Placental epithelial cell (primary cell): ENCODE measurements at places on chromosomes 11 and 22. TPM values are rescaled to one million over a fixed set of nuclear protein-coding genes. Genes with fewer than 3 reads are reported as not detected.

ANGPTL5 gene
- total RNA-seq: under 0.01 TPM in 1 of 2 replicates, not detected in the other

RNF169 gene
- total RNA-seq: 18.8 and 25.7 TPM in 2 replicates

SSH3 gene
- total RNA-seq: 41.2 and 67.5 TPM in 2 replicates

LMNTD2 gene
- total RNA-seq: 3.3 and 10.6 TPM in 2 replicates

PDE3B gene
- total RNA-seq: under 0.01 and 0.11 TPM in 2 replicates

SAA1 gene
- total RNA-seq: not detected in 2 replicates

PARVA gene
- 27.9 and 46.0 TPM in 2 replicates for total RNA-seq

MFRP gene
- not detected in 2 replicates for total RNA-seq

DRD2 gene
- total RNA-seq: not detected in 2 replicates

OSM gene
- not detected in 2 replicates for total RNA-seq

KDM4E gene
- total RNA-seq: not detected in 2 replicates

GLYATL1 gene
- 0.76 TPM in 1 of 2 replicates, not detected in the other for total RNA-seq

PAMR1 gene
- 0.11 and 0.79 TPM in 2 replicates for total RNA-seq

ACRV1 gene
- not detected in 2 replicates for total RNA-seq

MPPED1 gene
- not detected in 2 replicates for total RNA-seq

XKR3 gene
- not detected in 2 replicates for total RNA-seq

PRRG4 gene
- total RNA-seq: 4.9 and 9.4 TPM in 2 replicates

CDC42EP1 gene
- total RNA-seq: 14.9 and 15.7 TPM in 2 replicates

OR52I2 gene
- not detected in 2 replicates for total RNA-seq

SPI1 gene
- total RNA-seq: not detected in 2 replicates

OR10A2 gene
- not detected in 2 replicates for total RNA-seq

OR52W1 gene
- total RNA-seq: not detected in 2 replicates

RAB1B gene
- 75.4 and 129 TPM in 2 replicates for total RNA-seq

TENM4 gene
- 1.2 and 6.8 TPM in 2 replicates for total RNA-seq

SLC7A4 gene
- not detected in 2 replicates for total RNA-seq

CCDC89 gene
- total RNA-seq: 7.0 and 12.6 TPM in 2 replicates

CASP1 gene
- 0.22 TPM in 1 of 2 replicates, not detected in the other for total RNA-seq

PPP1R14B gene
- 118 and 386 TPM in 2 replicates for total RNA-seq

LRRC4C gene
- total RNA-seq: under 0.01 TPM in 1 of 2 replicates, not detected in the other

PRSS23 gene
- 249 and 620 TPM in 2 replicates for total RNA-seq

TRIM51 gene
- total RNA-seq: not detected in 2 replicates

FHIP1B gene
- total RNA-seq: 22.0 and 25.4 TPM in 2 replicates

AMOTL1 gene
- 145 and 237 TPM in 2 replicates for total RNA-seq

MMP1 gene
- total RNA-seq: 0.39 and 0.43 TPM in 2 replicates

BTBD18 gene
- not detected in 2 replicates for total RNA-seq

KCNE3 gene
- 0.22 and 0.79 TPM in 2 replicates for total RNA-seq

GRM5 gene
- total RNA-seq: not detected in 2 replicates

TRMU gene
- 19.2 and 30.6 TPM in 2 replicates for total RNA-seq

CHRDL2 gene
- total RNA-seq: not detected in 2 replicates

OR8B12 gene
- total RNA-seq: not detected in 2 replicates

PATZ1 gene
- 22.3 and 30.2 TPM in 2 replicates for total RNA-seq

MS4A3 gene
- not detected in 2 replicates for total RNA-seq

GPR83 gene
- under 0.01 TPM in 1 of 2 replicates, not detected in the other for total RNA-seq

KRTAP5-9 gene
- total RNA-seq: not detected in 2 replicates

ZNF280B gene
- total RNA-seq: under 0.01 TPM in 1 of 2 replicates, not detected in the other

CDC42EP2 gene
- total RNA-seq: 3.1 and 23.2 TPM in 2 replicates

SLC22A9 gene
- not detected in 2 replicates for total RNA-seq

NXPE4 gene
- not detected in 2 replicates for total RNA-seq

WT1 gene
- total RNA-seq: under 0.01 TPM in 1 of 2 replicates, not detected in the other

SCGB1A1 gene
- total RNA-seq: not detected in 2 replicates

OR52E8 gene
- total RNA-seq: not detected in 2 replicates

CALCB gene
- 0.76 and 3.1 TPM in 2 replicates for total RNA-seq

LRRC55 gene
- not detected in 2 replicates for total RNA-seq

OR51B5 gene
- total RNA-seq: 0.22 TPM in 1 of 2 replicates, not detected in the other

RNF214 gene
- total RNA-seq: 12.3 and 14.1 TPM in 2 replicates

APOL4 gene
- total RNA-seq: not detected in 2 replicates

ADM gene
- total RNA-seq: 54.2 and 69.0 TPM in 2 replicates
